ENCODE measurements at places on chromosomes 5 and 9.

DNA sequence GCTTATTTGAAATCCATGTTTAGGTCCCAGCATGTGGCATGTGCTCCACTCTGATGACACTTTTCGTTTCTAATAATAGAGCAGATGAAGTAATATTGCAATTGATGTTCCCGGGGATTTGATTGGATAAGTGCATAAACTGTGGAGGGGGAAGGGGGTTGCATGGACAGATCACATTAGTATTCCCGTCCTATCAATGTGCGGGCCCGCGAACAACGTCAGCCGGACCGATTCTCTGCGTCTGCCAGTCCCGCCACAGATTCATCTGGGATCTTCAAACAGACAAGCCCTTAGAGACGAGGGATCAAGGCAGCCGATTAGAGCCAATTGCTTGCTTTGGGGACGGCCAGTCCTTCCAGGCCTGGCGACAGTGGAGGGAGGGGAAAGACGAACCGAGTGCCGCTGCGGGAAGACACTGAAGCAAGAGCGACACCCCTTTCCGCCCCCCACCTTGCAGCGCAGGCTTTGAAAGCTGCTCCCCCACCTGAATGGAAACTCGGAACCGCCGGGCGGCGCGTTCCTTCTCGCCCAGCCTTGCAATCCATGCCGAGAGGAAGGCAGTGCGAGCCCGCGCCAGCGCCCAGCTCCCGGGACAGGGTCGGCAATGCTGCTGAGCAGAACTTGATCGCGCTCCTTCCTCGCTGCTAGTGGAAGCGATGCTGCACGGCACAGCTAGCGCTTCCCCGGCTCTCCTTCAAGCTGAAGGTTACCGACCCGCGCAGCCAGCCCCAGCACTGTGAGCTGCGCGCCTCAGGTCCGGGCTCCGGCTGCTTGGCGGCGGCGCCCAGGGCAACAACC, at the start of gene RGS7BP:
RGS7BP (plus strand) TSS at position 247 of the 798 bp plus-strand sequence. CDS start 610 bp downstream, outside the sequence.
- DNase-seq, result no peak

DNA sequence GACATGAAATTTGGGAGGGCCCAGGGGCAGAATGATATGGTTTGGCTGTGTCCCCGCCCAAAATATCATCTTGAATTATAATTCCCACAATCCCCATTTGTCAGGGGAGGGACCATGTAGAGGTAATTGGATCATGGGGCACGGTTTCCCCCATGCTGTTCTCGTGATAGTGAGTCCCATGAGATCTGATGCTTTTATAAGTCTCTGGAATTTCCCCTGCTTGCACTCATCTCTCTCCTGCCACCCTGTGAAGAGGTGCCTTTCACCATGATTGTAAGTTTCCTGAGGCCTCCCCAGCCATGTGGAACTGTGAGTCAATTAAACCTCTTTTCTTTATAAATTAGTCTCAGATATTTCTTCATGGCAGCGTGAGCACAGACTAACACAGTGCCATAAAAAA, 11.3 kb downstream of the FBXO10 start:
- no peak for DNase-seq

DNA sequence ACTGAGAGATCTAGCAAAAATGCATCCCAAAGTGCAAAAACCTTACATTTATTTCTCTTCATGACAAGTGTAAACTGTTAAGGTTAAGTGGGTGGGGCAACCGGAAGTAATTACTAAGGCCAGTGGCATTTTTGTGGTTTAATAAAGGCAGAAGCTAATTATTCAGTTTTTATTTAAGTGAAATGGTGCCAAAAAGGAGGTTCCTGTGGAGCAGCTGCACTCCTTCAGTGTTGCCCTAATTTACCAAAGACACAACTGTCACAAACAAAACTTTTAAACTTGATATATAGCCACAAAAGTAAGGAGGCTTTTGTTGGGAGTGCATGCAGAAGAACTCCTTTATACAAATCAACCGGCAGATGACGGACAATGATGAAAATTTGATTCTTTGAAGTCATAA, 81.6 kb downstream of the NDUFS4 start:
- no peak for DNase-seq

- no peak for DNase-seq
Observed at GRCh38 chr9:79431019-79431679, 140.6 kb upstream of the TLE4 start.

- no peak for DNase-seq
Observed at GRCh38 chr5:139118804-139119203, 79.4 kb downstream of the SIL1 start.

- DNase-seq, result no peak
Observed at GRCh38 chr5:137615171-137615775, 116.1 kb upstream of the SPOCK1 start.

DNA sequence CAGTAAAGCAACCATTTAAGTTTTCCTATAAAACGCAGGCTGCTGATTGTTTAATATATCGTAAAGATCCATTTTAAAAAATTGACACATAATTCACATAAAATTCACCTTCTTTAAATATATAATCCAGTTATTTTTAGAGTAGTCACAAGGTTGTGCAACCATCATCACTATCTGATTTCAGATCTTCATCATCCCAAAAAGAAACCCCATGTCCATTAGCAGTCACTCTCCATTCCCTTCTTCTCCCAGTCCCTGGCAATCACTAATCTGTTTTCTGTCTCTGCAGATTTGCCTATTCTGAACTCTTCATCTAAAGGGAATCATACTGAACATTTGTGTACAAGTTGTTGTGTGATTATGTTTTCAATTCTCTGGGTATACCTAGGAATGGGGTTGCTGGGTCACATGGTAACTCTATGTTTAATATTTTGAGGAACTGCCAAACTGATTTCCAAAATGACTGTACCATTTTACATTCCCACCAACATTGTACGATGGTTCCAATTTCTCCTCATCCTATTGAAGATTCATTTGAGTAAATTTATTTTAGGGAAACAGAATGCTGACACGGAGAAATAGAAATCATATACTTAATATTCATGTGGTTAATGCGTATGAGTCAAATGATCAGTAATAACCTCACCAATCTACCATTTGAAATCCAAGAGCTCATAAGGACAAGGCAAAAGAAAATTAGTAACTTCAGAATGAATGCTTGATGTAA, 57.8 kb upstream of the PLPP1 start:
- no peak for DNase-seq

DNA sequence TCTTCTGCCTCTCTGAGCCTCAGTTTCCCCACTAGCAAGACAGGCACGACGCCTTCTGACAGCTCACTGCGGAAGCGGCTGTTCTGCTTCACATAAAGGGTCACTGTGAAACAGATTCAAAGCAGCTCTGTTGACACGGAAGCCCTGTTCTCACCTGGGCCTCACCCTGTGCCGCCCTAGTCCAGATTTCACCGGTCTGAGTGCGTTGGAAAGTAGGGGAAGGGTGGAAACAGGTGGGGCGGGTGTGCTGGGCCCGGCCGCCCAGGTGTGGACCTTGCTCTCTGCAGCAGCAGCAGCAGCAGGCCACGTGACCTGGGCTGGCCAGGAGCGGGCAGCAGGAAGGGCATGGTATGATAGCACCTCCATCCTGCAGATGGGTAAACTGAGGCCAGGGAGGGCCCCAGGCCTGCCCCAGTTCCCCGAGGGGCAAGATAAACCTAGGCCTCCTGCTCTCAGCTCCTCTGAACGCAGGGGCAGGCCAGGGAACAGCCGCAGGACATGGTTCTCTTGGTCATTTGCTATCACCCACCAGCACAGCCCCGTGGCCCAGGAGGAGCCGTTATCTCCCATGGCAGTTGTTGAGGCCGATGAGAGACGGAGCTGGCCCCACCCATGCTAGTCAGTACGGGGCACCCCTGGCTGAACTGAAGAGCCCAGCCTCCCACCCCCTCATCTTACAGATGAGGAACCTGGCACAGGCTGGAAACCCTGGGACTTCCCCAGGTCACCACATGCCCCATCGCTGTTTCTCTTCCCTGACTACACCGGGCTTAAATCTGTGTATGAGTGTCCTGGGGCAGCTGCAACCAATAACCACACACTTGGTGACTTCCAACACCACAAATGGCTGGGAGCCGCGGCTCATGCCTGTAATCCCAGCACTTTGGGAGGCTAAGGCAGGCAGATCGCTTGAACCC, 12.1 kb downstream of the PTGES2 start:
- DNase-seq, result no peak

GRCh38 chr5:1444361-1445189, 665 bp downstream of the SLC6A3 start:
- DNase-seq, result no peak

- no peak for DNase-seq
Observed at GRCh38 chr5:176648474-176649194, 1.4 kb downstream of the TSPAN17 start.

DNA sequence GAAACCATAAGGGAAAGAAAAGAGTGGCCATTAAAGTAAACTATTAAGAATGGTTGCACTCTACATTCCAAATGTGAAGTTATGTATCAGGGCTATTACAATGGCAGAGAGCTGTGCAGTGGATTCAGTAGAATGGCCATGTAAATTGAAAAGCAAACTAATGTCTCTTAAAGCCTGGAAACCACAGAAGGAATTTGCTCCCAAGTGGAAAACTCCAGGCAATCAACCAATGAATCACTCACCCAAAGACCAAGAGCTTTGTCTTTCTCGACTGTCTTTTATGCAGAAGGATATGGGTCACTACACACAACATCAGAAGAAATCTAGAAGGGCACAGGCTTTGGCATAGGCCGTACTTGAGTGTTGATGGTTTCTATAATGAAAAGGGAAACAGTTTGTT, 114.9 kb downstream of the TLE1 start:
- DNase-seq, result peak; percentile 97

DNA sequence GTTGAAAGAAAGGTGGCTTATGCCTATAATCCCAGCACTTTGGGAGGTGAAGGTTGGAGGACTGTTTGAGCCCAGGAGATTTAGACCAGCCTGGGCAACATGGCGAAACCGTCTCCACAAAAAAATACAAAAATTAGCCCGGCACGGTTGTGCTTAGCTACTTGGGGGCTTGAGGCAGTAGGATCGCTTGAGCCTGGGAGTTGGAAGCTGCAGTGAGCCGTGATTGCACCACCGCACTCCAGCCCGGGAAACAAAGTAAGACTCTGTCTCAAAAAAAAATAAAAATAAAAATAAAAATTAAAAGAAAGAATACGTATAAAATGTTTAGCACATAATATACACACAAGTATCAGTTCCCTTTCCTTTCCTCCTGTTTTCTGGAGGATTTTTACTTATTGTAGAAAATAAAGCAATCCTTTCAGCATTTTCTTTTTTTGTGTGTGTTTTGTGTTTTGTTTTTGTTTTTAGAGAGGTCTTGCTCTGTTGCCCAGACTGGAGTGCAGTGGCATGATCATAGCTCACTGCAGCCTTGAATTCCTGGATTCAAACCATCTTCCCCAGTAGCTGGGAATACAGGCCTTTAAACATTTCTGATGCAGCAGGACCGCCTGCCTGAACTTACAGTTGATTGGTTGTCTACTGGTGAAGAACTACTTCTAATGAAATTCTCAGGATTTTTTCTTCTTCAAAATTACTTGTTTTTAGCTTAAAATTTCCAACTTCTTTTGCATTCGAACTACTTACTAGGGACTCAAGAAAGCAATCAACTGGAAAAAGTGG, 4.1 kb upstream of the GPR107 start:
- DNase-seq, result no peak

DNA sequence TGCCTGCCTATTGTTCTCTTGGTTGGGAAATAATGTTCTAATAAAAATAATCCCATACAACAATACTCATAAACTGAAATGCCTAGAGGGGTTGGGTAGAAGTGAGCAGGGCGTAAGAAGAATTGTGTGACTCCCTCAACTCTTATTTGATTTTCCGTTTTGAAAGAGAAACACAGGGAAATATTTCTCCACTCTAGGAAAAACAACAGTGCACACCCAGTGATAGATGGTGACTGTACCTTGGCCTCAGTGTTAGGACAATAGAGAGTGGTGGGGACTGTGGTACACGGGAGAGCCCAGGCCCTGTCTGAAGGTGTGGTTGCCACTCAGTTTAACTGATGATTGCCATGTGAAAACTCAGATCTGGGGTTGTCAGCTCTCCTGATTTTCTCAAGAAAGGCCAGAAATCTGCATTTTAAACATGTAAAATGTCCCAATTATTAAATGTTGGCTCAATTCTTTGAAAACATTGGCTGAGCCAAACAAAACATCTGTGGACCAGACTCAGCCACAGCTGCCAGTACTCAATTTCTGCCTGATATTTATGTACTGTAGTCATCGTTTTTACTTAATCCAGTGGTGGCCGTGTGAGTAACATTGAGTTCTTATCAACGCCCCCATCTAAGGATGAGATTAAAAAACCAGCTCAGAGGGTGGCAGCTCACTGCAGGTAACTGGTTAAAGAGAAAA, 103.8 kb upstream of the ZNF618 start:
- DNase-seq, result no peak

GRCh38 chr5:96963267-96963666, 27.4 kb downstream of the LNPEP start:
- DNase-seq, result no peak

DNA sequence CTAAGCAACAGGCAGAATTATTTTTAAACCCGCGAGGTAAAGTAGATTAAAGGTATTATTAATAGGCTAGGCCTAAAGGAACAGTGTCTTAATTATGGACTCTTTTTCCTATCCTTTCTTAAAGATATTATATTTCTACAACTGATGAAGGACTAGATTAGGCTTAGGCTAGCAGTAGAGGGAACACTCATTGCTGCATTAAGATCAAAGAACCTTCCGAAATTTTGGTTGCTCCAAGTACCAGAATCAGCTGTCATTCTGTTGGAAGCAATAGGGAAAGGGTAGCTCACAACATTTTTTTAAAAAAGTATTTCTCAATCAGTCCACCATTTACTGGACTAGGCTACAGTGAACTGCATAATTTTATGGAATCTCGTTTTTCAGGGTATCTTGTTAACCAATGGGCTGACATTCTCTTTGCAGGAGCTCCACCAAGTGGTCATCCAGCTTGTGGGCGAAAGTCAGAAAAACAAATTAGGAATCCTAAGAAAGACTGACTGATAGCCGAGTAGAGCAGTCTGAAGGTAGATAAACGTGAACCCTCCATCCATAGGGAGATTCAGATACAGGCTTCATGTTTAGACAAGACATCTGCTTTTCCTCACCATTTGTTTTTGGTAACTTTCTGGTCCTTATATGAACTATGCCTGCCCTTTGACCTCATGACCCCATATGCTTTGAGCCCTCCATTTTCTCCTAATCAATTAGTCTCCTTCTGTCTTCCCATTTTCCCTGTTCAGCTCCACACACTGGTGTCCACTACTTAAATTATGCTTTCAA, 103.6 kb upstream of the CHD1 start:
- DNase-seq, result peak; percentile 18

- no peak for DNase-seq
Observed at GRCh38 chr9:105757496-105758251, 63.3 kb downstream of the TMEM38B start.

DNA sequence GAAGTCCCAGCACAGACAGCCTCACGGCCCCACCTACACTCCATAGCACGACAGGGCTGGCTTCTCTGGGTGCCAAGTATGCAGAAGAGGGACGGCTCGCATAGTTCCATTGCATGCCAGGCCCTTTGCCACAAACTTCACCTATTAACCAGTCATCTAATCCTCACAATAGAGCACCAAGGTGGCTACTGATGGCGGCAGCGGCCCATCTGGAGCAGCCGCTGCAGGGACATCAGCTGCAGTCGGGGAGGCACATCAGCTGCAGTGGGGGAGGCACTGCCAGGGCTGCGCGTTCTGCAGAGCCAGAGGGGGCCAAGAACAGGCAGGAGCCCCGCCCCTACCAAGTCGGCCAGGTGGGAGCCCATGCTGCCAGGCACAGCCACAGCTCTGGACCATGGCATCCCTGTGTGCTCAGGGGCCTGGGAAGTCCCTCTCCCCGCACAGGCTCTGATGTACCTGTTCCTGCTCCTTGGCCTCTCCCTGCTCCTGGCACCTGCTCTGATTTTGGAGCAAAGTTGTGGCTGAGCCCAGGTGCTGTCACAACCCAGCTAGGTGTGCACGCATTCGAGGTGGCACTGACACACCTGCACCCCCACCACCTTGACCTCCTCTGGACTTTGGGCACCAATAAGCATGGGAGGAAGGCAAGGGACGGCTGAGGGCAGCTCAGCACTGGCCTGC, 61.5 kb upstream of the SYNPO start:
- no peak for DNase-seq
